B cell (primary cell): ENCODE measurements at places on chromosomes 3 and 15.

DNA sequence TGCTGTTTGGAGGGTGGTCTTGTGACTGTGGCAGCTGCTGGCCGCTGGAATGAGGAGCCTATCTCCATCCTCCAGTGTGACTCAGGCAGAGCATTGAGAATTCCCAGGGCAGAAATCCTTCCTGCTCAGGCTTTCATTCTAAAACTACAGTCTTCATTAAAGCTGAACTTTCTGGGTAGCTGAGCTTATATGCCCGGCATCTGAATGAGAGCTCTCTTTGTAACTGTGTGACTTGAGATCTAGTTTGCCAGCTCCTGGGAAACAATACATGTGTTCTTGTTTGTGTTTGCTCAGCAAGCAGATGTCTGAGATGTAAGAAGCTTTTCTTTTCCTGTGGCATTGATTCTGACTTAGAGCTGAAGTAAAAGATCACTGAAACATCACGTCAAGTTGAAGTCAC lies 22.4 kb downstream of the RLBP1 start:
- no peak for DNase-seq

- no peak for DNase-seq
Observed at GRCh38 chr3:70824078-70824477, 511.6 kb upstream of the MDFIC2 start.

DNA sequence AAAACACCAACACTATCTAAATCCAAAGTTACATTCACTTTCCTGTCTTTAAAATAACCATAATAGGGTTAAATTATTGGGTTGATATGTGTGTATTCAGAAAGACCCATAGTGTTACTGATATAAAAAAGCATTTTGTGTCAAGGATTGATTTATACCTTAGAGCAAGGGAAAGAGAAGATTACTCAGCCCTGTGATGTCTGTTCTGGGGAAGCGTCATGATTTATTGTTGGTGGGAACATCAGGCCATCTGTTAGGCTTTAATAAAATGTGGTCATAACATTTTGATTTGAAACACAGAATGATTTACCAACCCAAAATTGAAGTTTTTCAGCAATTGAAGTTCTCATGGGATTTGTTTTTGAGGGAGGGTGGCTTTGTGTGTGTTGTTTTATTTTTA lies 33.2 kb downstream of the SIDT1 start:
- no peak for DNase-seq

- no peak for DNase-seq
Observed at GRCh38 chr3:136277634-136278033, 27.5 kb downstream of the PCCB start.

DNA sequence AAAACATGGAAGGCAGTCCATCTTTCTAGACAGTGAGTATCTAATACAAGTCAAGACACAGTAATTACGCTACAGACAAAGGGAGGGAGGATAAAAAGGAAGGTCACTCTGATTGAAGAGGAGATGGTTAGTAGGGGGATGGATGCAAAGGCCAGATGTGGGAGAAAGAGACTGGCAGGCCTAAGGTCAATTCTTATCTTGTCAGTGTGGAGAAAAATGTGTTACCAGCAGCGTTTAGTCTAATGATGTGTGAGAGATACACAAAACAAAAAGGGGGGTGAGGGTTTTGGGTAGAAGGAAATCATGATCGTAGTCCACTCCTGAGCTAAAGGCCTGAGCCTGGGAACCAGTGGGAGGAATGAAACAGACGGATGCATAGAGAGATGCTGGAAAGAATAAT lies 46.7 kb downstream of the RFTN1 start:
- no peak for DNase-seq

- no peak for DNase-seq
Observed at GRCh38 chr3:160792540-160792939, 36.5 kb downstream of the PPM1L start.

DNA sequence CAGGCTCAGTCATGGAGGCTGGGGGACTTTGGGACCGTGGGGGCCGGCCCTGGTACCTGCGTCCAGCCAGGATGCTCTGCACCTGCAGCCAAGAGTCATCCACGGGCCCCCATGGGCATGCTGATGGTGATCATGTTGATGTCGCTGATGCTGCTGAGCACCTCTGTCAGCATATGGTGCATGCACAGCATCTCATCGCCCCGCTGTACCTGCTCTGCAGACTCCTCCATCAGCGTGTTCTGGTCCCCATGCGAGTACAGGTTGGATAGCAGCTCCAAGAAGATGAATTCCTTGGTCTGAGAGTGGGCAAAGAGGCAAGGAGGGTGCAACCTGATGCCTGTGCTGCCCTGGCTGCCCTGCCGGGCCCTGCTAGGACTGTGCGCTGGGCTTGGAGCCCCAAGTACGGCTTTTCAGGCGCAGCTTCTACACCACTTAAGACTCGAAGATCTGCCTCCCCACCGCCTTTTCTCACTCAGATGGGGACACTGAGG lies 7.2 kb downstream of the RPS17 start:
- no peak for DNase-seq

- peak; percentile 83 for DNase-seq
Observed at GRCh38 chr3:150385296-150386242, 22.5 kb upstream of the TSC22D2 start.

DNA sequence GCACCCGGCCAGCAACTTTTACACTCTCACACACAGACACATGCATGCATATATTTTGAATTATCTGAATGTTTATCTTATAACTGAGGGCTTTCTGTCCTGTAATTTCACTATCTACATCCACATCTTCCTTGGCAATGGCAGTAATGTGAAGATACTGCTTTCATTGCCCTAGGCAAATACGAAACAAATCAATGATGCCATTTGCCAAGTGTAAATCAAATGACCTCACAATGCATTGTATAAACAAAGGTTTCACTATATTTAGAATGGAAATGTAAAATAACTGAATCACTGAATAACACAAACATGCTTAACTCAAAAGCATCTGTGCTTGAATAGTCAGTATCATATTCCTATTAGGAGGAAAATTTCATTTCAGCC lies 455.6 kb downstream of the TBL1XR1 start:
- DNase-seq, result no peak

- DNase-seq, result no peak
Observed at GRCh38 chr3:122111974-122112373, 56.8 kb downstream of the CD86 start.

DNA sequence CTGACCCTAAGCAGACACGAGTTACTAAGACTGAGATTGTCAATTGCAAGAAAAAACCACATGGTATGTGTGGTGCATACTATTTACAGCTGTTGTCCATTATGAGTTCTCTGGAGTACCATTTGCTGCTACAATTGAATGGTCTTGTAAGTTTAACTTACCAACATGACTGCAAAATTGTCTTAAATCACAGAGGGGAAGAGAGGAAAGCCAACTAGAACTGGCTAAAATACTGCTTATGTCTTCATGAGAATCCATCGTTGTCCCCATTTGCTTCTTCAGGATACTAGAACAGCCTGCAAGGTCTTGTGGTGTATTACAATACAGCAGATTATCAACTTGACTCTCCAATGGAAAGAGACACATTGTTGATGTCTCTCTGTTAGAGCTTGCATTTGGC lies 313.2 kb downstream of the AGBL1 start:
- DNase-seq, result no peak
